Activated gamma-delta T cell treated with Interleukin-2 at 50 U/mL for 16 hours (primary cell): ENCODE measurements at places on chromosomes 5 and 9.

DNA sequence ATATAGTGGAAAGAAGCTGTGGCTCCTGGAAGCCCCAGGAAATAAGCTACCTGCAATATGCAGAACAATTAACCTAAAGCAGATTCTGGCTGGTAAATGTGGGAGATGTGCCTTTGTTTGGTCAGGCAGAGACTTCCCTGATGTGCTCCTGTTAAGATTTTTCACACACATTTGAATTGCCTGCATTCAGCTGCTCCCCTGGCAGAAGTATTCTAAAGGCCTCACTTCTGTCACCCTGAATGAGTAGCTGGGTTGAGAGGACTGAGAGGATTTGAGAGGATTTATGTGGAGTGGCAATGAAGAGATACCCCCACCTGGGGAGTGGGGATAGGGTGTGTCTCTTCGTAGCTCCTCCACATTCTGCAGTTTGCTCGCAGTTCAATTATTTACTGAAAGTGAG lies 130.5 kb downstream of the ST8SIA4 start:
- DNase-seq: no peak

- no peak for DNase-seq
These were observed 51.2 kb downstream of the STRBP start for GRCh38 chr9:123217128-123217654.

- DNase-seq: no peak
These were observed 221.9 kb downstream of the TLR4 start for GRCh38 chr9:117926031-117926658.

DNA sequence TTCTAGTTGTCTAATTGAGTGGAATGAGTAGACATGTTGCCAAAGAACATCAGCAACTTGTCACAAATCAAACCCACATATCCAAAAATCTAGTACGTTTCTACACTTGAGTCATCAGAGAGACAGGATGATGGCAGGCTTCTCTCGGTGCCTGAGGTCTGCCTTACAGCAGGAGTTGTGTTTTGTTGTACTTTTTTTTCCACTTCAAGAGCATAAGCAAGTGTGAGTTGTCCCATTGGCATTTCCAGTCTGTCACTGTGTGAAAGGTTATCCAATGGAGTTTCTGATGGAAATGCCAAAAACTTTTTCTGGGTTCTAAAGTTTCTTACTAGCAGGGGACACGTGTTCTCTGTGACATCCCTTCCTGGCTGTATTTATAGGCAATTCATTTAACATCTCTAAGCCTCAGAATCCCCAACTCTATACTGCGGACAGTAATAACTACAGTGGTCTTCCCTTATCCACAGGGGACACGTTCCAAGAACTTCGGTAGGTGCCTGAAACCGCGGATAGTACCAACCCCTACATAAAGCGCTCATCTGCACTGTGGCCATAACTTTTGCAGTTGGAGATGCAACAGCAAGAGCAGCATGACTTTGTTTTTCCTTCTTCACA lies 246.5 kb downstream of the SYK start:
- DNase-seq: no peak

DNA sequence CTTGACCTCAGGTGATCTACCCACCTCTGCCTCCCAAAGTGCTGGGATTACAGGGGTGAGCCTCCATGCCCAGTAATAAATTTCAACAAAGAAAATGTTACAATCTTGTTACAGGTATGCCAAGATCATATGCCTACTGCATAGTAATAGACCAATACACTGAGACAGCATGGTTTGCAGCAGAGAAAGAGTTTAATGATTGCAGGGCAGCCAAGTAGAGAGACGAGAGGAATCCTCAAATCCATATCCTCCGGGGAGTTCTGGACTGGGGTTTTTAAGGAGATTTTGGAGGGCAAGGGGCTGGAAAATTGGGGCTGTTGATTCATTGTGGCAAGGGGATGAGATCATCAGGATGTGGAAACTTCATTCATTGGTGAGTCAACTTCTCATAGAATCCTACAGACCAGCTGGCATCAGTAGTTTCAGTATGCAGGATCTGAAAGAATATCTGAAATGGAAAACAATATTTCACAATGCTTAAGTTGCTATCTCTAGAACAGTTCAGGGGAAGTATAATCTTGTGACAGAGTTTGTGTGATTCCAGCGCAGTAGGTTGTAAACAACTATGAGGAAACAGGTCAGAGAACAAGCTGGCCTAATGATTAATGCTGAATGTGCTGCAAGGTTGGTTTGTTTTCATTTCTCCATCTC lies 14.8 kb upstream of the TUT7 start:
- no peak for DNase-seq

- DNase-seq: no peak
These were observed 7.5 kb upstream of the REEP5 start for GRCh38 chr5:112929336-112930081.

GRCh38 chr5:57199866-57200265 lies 26.0 kb downstream of the GPBP1 start:
- no peak for DNase-seq

DNA sequence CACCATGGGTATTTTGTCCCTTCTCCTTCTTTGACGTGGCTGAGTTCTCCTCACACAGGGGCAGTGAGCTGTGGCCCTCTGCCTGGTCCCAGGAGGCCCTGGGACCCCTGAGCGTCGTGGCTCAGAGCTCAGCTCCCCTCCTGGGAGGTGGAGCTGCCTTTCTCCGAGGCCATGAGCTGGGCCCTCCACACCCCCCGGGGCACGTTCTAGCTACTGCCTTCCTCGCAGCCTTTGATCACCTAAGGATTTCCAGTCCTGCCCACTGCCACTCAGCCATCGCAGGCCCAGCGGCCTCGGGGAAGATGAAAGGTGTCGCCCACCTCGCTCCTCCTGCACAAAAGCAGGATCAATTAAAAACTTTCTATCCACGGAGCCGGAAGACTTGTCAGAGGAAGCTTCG lies 94.8 kb upstream of the RAPGEF1 start:
- no peak for DNase-seq

- no peak for DNase-seq
These were observed 327.5 kb upstream of the ZNF462 start for GRCh38 chr9:106535439-106535838.

DNA sequence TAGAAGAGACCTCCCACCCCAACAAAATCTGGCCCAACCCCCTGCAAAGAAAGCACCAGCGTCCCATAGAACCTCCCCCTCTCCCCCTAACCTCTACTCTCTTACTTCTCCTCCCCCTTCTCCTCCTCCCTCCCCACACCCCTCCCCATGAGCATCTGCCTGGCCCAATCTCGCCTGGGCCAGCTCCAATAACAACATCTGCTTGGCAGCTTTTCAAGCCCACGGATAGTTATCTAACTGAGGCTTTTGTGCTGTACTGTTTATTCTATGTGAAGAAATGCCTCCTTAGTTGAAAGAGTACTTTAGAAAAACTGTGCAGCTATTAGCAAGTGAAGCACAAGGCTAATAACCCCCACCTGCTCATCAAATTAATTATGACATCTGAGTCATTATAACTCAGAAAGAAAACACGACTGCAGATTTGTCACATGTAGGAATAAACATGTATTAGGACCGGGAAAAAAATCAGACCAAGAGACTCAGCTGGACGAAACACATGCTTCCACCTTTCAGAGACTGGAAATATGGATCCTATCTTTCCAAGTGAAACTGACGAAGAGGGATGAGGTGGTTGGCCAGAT lies 42.8 kb downstream of the NFIB start:
- no peak for DNase-seq

- DNase-seq: no peak
These were observed 151.1 kb upstream of the MPDZ start for GRCh38 chr9:13430368-13431221.

- no peak for DNase-seq
These were observed 52.9 kb upstream of the EXOC3 start for GRCh38 chr5:389891-390622.

- no peak for DNase-seq
These were observed 9.7 kb upstream of the TRPM3 start for GRCh38 chr9:71131145-71131544.

DNA sequence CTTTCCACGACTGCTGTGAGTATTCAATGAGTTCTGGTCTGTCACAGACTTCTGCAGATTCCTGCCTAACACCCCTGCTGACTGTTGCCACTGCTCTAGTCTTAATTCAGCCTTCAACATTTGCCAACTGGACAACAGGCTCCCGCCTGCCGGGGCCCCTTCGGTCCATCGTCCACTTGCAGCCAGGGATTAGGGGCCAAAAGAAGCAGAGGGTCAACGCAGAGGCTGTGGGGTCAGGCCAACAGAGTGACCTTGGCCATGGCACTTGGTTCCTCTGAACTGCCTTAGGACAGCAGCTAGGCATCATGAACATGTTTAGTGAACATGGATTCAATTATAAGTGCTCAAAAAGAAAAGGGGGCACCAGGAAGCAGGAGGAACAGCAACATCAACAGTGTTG lies 28.7 kb downstream of the MORN5 start:
- DNase-seq: no peak

GRCh38 chr5:141402553-141403243 lies at the start of gene PCDHGA9:
PCDHGA9 (plus strand) TSS chr5:141402778; CDS start chr5:141402953, 175 bp downstream.
- DNase-seq: no peak

DNA sequence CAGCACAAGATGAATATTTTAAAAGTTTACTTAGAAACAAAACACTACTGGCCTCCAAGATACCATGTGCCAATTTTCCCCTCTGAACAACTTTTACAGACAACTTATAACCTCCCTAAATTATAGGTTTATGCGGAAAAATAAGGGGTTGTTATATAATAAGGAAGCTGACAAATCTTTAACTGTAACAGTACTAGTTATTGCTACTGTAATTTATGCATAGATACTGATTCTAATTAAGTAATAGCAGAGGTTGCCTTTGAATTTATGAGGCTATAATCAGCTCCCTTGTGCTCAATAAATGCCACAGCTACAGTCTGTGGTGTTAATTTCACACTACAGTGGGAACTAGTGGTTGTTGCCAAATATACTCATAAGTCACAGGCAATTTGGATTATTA lies 291.3 kb upstream of the PCSK5 start:
- no peak for DNase-seq

DNA sequence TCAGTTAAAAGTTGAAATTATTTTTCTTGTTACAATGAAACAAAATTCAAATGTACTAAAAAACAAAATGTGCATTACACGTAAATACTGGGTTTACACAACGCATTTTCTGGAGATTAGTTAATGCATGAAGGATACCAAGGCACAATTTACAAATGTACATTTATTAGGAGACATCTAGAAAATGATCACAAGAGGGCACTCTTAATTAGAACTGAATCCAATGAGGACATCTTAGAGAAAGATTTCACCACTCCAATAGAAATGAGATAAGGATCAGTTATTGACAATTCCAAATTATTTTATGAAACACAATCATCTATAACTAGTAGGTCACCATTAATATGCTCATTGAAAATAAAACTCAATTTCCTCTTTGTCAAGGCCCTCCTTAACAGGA lies 36.6 kb upstream of the CDH12 start:
- DNase-seq: no peak

DNA sequence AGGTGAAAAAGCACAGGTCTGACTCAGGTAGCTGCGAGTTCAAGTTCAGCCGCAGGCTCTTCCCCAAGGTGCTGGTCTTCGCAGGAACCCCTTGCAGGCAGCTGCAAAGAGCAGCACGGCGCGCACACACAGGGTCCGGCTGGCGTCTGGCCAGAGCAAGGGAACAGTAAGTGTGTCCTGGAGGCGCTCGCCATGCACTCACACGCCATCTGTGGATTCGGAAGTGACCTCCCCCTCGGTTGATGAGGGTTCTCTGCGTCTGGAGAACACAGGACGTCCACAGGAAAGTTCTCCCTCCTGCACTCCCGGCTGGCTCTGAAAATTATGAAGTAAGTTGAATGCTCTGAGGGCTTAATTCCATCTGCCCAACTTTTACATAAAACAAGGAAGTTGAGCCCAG lies 14.0 kb upstream of the EGFL7 start:
- no peak for DNase-seq

DNA sequence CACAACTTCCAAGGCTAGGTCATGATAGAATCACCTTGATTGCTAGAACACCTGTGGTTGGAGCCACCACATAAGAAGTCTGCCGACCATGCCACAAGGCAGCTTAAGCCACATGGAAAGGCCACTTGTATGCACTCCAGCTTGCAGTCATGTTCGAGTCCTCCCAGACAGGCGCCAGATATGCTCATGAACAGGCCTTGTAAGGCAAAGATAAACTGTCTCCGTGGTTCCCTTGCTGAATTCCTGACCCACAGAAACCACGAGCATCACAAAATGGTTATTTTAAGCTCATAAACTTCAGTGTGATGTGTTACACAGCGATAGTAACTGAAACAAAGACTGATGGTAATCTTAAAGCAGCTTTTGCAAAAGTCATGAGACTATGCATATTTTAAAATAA lies 188.4 kb upstream of the DAPK1 start:
- no peak for DNase-seq

DNA sequence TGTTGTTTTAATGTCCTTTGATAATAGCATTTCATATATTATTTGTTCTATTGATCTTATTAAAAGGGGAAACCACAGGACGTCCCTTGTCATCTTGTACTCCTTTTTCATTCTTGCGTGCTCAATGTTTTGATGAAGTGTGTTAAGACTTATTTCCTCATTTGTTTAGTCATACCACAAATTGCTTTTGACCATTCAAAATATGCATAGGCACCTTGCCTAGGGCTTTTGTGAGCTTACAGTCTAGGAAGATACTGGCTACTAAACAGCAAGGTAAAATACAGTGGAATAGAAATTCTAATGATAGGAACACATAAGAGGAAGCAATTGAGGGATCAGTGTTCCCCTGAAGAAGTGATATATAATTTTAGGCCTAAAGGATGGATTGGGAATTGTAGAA lies 190.3 kb downstream of the WDR70 start:
- DNase-seq: no peak

- no peak for DNase-seq
These were observed 170.4 kb downstream of the FOCAD start for GRCh38 chr9:20854444-20854843.

- no peak for DNase-seq
These were observed 124.3 kb downstream of the FGF1 start for GRCh38 chr5:142561486-142562097.
